ENCODE measurements at places on chromosomes 1 and 21.
A peak's percentile ranks its signal among the peaks of the same experiment; 100 is the strongest.

GRCh38 chr1:196689001-196689400 lies 37.2 kb downstream of the CFH start:
- H3K4me3 ChIP-seq: no peak overlapping the region
- H3K27me3 ChIP-seq: no peaks in the 10 kb centered on the region
- H3K36me3 ChIP-seq: no peaks in the 10 kb centered on the region
- no peak for DNase-seq
- no peak overlapping the region for H3K27ac ChIP-seq

DNA sequence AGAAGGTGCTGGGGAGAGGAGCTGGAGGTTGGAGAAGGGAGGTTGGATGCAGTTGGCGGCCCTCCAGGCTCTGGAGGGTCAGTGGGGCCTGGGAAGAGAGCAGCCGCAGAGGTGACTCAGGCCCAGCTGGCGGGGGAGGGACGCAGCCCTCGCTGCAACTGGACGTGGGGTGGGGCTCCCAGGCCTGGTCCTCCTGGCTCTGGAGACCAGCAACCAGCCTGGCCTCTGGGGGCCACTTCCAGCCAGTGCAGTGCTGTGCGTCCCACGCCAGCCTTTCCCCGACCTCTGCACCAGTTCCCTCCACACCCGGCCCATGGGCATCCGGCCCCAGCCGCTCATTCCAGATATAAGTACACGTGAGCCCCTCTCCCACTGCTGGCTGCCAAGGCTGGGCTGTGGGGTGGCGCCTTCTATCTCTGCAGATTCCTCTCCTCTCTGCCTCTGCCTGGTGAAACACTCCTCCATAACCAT lies 38.0 kb upstream of the COL18A1 start:
- H3K4me1 ChIP-seq: peaks cover 7% of the 10 kb centered on the region
- H3K27me3 ChIP-seq: no peaks in the 10 kb centered on the region
- H3K4me3 ChIP-seq: no peak overlapping the region
- no peak for DNase-seq
- H3K27ac ChIP-seq: no peak overlapping the region

DNA sequence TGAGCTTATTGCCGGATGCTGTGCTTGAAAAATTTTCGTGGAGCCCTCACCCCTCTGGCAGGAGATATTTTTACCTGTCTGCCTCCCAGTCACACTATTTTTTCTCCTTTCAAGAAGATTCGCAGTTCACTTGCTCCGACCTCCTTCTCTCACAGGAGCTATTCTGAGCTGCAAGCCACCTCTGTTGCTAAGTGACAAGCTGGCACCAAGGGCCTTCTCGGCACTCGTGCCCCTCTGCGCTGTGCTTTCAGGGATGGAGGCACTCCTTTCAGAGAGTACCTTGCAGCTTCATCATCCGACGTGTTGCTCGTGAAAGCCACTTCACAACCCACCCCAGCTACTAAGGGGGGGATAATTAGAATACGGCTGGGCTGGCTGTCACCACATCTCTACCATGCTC lies 11.6 kb downstream of the SLC6A17 start:
- H3K4me1 ChIP-seq: no peaks in the 10 kb centered on the region
- no peak overlapping the region for H3K4me3 ChIP-seq
- no peaks in the 10 kb centered on the region for H3K36me3 ChIP-seq
- no peak for DNase-seq

DNA sequence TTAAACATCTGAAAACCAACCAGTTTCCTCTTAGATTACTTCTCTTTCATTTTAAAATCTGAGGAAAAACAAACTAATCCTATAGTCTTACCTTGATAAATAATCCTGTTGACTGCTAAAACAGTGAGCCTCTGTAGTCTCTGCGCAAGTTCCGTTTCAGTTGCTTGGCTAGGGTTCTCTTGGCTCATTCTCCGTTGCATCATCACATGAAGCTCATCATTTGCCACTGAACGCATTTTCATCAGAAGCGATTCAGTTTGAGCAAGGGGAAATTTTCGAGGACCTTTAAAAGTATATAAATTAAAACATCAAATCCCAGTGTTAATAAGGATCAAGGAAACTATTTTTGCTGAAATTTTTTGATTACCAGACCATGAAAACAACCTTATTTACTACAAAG lies 96.7 kb upstream of the GNG4 start:
- H3K27me3 ChIP-seq: no peaks in the 10 kb centered on the region
- DNase-seq: no peak
- H3K4me1 ChIP-seq: no peaks in the 10 kb centered on the region
- no peak overlapping the region for H3K27ac ChIP-seq

DNA sequence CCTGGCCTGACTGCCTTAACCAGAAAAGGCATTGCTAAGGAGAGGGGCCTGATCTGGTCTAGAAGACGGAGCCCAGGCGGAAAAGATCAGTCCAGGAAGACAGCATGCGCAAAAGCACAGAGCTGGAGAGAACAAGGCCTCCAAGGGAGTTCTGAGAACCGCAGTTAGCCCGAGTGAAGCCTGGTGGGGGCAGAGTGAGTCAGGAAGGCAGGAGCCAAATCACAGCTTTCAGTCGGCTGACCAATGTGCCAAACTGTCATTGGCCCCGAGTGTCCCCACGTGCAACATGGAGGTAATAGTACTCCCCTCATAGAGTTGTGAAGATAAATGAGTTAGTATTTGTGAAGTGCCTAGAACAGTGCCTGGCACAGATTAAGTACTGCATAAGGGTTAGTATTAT lies 1.2 kb upstream of the TSPAN2 start:
- H3K4me1 ChIP-seq: peaks cover 33% of the 10 kb centered on the region
- no peaks in the 10 kb centered on the region for H3K36me3 ChIP-seq
- H3K27ac ChIP-seq: no peak overlapping the region
- H3K4me3 ChIP-seq: no peak overlapping the region
- no peaks in the 10 kb centered on the region for H3K27me3 ChIP-seq

- no peak overlapping the region for H3K4me3 ChIP-seq
- H3K27me3 ChIP-seq: peaks cover 3% of the 10 kb centered on the region
- no peak overlapping the region for H3K27ac ChIP-seq
- H3K4me1 ChIP-seq: no peaks in the 10 kb centered on the region
- H3K36me3 ChIP-seq: no peaks in the 10 kb centered on the region
Measured at GRCh38 chr1:230292689-230293389, 133.3 kb downstream of the PGBD5 start.

DNA sequence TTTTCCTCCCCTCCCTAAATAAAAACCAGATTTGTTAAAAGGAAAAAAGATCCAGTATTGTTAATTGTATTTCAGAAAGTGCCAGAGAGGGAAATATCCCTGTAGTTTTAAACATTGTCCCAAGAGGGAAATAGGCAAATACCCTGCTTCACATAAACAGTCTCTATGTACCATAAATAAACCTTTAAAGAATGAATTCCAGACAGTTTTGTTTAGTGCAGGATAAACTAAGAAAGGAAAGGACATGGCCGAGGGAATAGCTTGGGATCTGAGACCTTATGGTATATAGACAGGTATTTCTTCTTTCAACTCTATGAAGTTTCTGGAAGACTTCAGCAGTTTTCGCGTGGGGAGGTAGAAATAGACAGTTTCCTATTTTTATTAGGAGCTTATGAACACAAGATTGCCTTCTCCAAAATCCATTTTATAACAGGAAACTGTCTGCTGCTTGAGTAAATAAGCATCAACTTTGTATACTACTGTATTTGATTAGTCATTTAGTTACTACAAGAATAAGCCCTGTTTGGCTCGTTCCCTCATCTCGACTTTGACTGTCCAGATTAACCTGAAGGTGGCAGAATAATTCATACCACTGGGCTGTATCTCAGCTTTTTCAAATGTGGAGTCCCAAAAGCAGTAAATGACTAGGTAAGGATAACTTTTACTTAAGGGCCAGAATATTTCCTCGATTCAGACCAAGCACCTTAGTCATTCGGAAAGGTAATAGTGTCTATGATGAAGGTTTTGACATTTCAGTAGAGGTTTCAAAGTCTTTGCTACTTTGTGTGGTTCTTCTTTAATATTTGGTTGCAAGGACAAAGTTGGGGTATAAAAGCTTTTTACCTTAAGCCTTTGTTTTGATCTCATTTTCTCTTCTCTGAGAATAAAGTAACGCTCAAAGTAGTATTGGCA lies 177.5 kb downstream of the VPS13D start:
- no peaks in the 10 kb centered on the region for H3K27me3 ChIP-seq
- peaks cover 57% of the 10 kb centered on the region for H3K36me3 ChIP-seq
- H3K27ac ChIP-seq: no peak overlapping the region
- no peak overlapping the region for H3K4me3 ChIP-seq
- peaks cover 3% of the 10 kb centered on the region for H3K4me1 ChIP-seq

- H3K36me3 ChIP-seq: no peaks in the 10 kb centered on the region
- H3K4me3 ChIP-seq: no peak overlapping the region
- no peaks in the 10 kb centered on the region for H3K4me1 ChIP-seq
- no peak overlapping the region for H3K27ac ChIP-seq
- no peak for DNase-seq
- no peaks in the 10 kb centered on the region for H3K27me3 ChIP-seq
Measured at GRCh38 chr1:58158506-58159433, 387.8 kb downstream of the OMA1 start.

- H3K27me3 ChIP-seq: no peaks in the 10 kb centered on the region
- peaks cover 5% of the 10 kb centered on the region for H3K36me3 ChIP-seq
- H3K4me3 ChIP-seq: no peak overlapping the region
- H3K4me1 ChIP-seq: no peaks in the 10 kb centered on the region
- H3K27ac ChIP-seq: no peak overlapping the region
Measured at GRCh38 chr1:201810466-201811216, 18.3 kb upstream of the IPO9 start.

DNA sequence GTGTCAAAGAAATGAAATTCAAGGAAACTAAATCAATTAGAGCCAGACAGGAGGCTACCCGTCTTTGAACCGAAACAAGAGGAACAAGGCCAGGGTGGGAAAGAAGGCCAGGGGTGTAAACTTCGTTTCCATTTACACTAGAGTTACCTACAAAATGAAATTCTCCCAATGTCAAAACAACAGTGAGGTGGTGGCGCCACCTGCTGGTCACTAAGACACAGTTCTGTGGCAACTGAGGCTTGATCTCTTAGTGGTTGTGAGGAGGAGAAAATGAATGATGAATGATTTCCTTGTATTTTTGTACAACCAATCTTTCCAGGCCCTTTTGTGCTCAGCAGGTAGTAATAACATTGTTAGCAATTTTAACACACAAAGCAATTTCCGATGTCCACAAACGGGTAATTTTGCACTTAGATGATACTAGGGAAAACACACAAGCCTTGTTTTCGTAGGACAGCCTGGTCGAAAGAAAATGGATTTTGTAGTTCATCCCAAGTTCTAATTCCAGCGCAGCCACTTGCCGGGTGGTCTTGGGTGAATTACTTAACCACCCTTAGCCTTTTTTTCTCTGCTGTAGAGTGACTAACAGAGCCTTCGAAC lies 54.8 kb upstream of the SOD1 start:
- no peak overlapping the region for H3K4me3 ChIP-seq
- peaks cover 4% of the 10 kb centered on the region for H3K4me1 ChIP-seq
- peak; percentile 68 for DNase-seq
- no peaks in the 10 kb centered on the region for H3K27me3 ChIP-seq
- no peak overlapping the region for H3K27ac ChIP-seq

GRCh38 chr1:206143537-206144172 lies 26.5 kb upstream of the AVPR1B start:
- H3K36me3 ChIP-seq: no peaks in the 10 kb centered on the region
- H3K27ac ChIP-seq: no peak overlapping the region
- no peak overlapping the region for H3K4me3 ChIP-seq
- H3K4me1 ChIP-seq: no peaks in the 10 kb centered on the region
- peaks cover 18% of the 10 kb centered on the region for H3K27me3 ChIP-seq

GRCh38 chr1:183730886-183731573 lies 73.9 kb upstream of the RGL1 start:
- H3K4me1 ChIP-seq: no peaks in the 10 kb centered on the region
- no peak overlapping the region for H3K4me3 ChIP-seq
- H3K36me3 ChIP-seq: no peaks in the 10 kb centered on the region
- no peaks in the 10 kb centered on the region for H3K27me3 ChIP-seq
- no peak for DNase-seq
- no peak overlapping the region for H3K27ac ChIP-seq

- H3K4me1 ChIP-seq: no peaks in the 10 kb centered on the region
- no peak overlapping the region for H3K4me3 ChIP-seq
- no peak overlapping the region for H3K27ac ChIP-seq
- H3K36me3 ChIP-seq: no peaks in the 10 kb centered on the region
- no peaks in the 10 kb centered on the region for H3K27me3 ChIP-seq
Measured at GRCh38 chr1:48654606-48655210, 122.0 kb downstream of the BEND5 start.

GRCh38 chr21:16196001-16196400 lies 466.2 kb downstream of the USP25 start:
- H3K4me3 ChIP-seq: no peak overlapping the region
- H3K27me3 ChIP-seq: no peaks in the 10 kb centered on the region
- H3K4me1 ChIP-seq: no peaks in the 10 kb centered on the region
- DNase-seq: no peak

DNA sequence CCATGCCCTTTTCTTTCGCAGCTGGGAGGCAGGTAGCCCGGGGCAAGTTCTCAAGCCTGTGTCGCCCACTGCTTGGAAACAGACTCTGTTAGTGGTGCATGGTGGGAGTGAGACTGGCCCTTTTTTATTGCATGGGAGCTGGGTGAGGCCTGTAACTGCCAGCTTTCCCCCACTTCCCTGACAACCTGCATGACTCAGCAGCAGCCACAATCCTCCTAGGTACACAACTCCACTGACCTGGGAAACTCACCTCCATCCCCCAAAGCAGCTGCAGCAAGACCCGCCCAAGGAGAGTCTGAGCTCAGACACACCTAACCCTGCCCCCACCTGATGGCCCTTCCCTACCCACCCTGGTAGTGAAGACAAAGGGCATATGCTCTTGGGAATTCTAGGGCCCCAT lies 25.8 kb downstream of the PIGP start:
- H3K27ac ChIP-seq: no peak overlapping the region
- H3K4me3 ChIP-seq: no peak overlapping the region
- H3K27me3 ChIP-seq: no peaks in the 10 kb centered on the region
- H3K4me1 ChIP-seq: peaks cover 10% of the 10 kb centered on the region

GRCh38 chr1:10057343-10057742 lies 24.6 kb downstream of the UBE4B start:
- H3K27me3 ChIP-seq: no peaks in the 10 kb centered on the region

DNA sequence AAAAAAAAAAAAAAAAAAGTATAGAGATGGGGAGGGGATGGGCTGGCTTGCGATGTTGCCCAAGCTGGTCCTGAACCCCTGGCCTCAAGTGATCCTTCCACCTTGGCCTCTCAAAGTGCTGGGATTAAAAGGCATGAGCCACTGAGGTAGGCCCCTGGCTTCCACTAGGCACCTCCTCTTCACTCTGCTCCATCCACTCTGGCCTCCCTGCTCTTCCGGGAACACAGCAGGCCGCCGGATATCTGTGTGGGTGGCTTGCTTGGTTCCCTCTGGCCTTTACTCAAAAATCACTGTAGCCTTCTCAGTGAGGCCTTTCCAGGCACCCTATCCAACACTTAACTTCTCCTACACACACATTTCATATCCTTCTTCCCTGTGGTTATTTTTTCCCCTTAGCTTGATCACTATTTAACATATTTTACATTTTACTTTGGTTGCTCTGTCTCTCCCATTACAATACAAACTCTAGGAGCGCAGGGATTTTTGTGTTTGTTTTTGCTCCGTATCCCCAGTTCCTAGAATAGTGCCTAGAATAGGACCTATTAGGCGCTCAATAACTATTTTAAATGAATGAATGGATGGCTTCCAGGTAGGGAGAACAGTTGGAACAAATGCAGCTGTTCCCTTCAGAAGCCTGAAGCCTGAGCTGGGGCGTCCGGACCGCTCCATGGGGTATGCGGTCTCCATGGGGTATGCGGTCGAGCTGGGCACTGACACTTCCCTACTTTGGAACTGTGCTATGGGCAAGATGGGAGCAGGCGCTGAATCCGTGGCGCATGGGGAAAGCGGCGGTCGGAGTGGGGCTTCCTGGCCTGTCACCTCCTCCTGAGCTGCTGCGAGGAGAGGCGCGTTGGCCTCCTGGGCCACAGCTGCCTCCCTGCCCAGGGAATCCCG lies 46.7 kb downstream of the H3-3A start:
- H3K27ac ChIP-seq: peak overlapping the region; percentile 29
- no peaks in the 10 kb centered on the region for H3K27me3 ChIP-seq
- H3K4me3 ChIP-seq: peak overlapping the region; percentile 54
- peaks cover 18% of the 10 kb centered on the region for H3K4me1 ChIP-seq
- DNase-seq: no peak
- H3K36me3 ChIP-seq: no peaks in the 10 kb centered on the region

Measured in CD4-positive, alpha-beta T cell (primary cell).